ENCODE measurements at places on chromosomes 11 and 22.
A peak's percentile ranks its signal among the peaks of the same experiment; 100 is the strongest.

DNA sequence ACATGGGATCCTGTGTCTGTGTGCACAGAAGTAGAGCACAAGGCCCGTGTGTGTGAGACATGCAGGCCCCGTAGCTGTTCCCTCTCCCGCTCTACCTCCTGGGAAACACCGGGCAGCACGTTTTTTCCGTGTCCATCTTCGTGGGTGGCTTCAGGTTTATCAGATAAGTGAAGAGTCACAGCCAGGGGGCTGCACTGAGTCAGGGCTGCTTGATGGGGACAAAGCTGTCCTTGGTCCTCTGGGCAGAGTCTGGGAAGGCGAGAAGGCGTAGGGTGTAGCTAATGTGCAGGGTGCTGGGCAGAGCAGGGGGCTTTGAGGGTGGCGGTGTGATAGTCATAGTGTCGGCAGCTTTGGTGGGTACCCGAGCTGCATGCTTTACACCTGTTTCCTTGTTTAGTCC is 23.7 kb downstream of the INCENP start:
- DNase-seq = no peak

DNA sequence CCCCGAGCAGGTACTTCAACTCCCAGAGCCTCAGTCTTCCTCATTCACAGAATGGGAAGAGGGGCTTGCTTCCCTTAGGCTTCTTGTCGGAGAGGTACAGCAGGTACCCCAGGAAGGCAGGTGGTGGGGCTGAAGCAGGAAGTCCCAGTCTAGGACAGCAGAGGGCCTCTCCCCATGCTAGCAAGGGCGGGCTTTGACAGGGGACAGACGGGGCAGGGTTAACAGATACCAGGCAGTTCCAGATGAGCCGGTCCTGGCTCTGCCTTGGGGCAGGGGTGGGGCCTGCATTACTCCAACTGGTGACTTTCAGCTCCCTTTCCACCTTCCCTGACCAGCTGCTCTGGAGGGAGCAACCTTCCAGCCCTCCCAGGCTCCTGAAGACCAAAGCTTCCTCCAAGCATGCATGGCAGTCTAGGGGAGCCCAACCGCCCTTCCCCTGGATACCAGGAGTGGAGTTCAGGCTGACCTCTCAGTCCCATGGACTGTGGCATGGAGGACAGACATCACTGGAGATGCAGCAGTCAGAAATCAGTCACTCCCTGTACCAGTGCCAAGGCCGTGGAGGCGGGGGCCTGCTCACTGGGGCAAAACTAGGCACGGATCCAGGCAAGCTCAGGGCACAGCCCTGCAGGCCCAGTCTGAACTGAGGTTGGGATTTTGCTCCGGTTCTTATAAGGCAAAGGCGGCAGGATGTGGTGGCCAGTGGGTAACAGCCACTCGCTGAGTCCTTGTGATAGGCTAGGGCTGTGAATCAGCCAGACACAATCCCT is 60.5 kb downstream of the NAT10 start:
- DNase-seq = no peak

DNA sequence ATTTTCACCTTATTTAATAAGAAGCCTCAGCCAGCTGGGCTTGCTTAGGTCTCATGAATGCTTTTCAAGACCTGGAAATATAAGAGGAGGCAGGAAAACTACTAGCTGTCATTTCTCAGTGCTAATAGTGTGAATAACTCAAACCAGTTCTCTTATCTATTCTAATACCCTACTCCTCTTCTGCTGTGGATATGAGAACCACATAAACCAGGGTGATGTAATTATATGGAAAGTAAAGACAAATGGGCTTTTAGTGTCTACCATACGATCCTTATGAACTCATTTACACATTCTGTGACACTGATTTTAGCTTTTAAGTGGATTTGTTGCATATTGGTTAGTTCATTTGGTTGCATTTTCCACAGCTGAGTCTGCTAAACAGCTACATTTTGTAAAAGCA is 8.6 kb downstream of the PDGFD start:
- no peak for DNase-seq

- DNase-seq = no peak
Measured at GRCh38 chr22:45919504-45920286, 57.3 kb downstream of the WNT7B start.

DNA sequence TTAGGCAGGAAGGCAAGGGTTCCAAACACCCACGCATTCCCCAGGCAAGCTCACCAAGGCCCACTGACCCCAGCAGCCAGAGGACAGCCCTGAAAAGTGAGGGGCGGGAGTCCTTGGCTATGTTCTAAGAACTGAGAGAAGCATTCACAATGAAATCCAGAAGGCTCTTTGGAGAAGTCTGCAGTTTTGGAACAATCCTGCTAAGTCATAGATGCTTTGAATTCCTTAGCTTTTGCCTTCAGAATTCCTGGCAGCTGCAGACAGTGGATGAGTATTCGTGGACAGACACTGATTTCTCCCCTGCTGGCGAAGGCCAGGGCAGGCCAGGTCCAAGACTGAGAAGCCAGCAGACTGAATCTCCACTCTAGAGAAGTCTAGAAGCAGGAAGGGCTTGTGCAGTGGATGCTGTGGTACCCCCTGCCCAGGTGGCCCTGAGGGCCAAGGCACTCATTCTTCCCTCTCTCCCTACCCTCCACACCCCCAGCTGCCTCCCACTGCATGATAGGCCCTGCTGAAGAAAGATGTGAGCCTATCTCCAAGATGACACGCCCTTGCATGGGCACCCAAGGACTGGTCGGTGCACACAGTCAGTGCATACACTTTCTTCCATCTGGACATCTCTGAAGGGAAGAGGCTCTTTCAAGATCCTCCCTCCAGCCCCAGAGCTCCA is 133.2 kb upstream of the TEAD1 start:
- peak; percentile 86 for DNase-seq

- DNase-seq = no peak
Measured at GRCh38 chr11:3859373-3859881, 4.0 kb downstream of the STIM1 start.

GRCh38 chr11:95434489-95435057 is 203.6 kb upstream of the SESN3 start:
- no peak for DNase-seq

- no peak for DNase-seq
Measured at GRCh38 chr11:69288883-69289242, 5.1 kb upstream of the MYEOV start.

DNA sequence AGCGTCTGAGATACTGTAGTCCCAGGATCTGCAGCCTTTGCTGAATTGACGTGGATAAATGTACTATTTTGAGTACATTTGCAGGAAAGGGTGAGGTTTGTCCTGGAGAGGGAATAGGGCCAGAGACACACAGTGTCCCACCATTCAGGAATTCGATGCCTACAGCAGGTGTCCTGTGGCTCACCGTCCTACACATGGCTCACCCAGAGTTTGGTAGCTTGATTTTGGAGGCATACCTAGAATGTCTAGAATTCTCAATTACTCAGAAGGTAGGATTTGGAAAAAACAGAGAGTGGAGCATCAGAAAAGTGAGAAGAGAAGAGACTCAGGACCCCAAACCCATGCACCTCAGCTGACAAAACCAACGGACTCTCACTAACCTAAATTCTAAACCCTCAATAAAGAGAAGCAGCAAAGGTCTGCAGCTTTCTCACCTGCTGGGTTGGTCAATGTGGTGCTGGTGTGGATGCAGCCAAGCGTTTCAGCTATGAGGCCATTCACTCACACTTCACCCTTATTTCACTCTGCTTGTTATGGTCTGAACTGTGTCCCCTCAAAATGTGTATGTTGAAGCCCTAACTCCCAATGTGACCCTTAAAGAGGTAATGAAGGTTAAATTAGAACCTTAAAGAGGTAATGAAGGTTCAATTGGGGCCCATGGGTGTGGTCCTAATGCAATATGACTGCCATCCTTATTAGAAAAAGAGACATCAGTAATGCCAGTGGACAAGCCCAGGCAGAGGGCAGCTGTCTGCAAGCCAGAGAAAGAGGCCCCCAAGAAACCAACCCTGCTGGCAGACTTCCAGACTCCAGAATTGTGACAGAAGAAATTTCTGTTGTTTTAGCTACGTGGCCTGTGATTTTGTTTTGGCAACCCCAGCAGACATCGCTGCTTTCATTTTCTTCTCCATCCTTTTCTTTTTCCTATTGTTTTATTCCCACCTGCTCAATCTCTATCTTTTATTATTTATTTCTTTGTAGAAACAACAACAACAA is 187.8 kb downstream of the SNX19 start:
- no peak for DNase-seq

DNA sequence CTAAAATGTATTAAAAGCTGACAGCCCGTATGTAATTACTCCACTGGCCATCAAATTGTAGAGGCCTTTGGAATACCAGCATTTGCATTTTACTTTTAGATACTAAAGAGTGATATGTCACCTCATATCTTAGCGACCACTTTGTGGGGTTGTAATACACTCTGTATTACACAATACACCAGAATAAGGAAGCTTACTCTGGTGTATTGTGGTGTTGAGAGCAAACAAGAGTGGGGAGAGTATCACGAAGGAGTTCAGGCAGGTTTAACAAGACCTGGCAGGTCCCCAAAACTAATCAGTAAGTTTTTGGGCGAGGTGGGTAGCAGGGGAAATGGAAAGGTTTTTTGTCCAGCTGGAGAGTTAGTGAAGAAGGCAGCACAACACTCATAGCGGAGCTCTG is 3.2 kb downstream of the NUP50 start:
- no peak for DNase-seq

GRCh38 chr11:125449565-125449964 is 46.5 kb downstream of the FEZ1 start:
- DNase-seq = no peak

DNA sequence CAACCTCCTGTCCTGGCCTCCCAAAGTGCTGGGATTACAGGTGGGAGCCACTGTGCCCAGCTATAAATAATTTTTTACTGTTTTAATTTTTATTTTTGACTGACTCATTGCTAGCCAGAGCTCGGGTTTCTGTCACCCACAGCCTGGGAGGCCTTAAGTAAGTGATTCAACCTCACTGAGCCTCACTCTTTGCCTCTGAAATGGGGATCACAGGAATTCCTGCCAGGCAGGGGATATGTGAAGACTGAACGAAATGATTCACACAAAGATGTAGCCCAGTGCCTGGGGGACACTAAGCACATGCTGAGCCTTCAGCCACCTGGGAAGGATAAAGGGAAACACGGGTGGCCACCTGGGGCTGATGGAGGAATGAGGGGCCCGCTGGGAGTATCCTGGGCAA is 3.8 kb upstream of the LRRC74B start:
- DNase-seq = no peak

- DNase-seq = no peak
Measured at GRCh38 chr11:118783724-118784495, 7.1 kb downstream of the DDX6 start.

- no peak for DNase-seq
Measured at GRCh38 chr11:107102692-107103477, 84.6 kb upstream of the GUCY1A2 start.

GRCh38 chr11:65558002-65558929 is at the start of gene LTBP3:
Gene LTBP3, minus strand, starts transcription at chr11:65558359. Its CDS starts 400 bp downstream, at chr11:65557959.
- DNase-seq = peak; percentile 93

Measured in hepatic stellate cell (primary cell).